ENCODE measurements at places on chromosomes 6 and 20. TPM values are rescaled to one million over a fixed set of nuclear protein-coding genes. Genes with fewer than 3 reads are reported as not detected.

DNA sequence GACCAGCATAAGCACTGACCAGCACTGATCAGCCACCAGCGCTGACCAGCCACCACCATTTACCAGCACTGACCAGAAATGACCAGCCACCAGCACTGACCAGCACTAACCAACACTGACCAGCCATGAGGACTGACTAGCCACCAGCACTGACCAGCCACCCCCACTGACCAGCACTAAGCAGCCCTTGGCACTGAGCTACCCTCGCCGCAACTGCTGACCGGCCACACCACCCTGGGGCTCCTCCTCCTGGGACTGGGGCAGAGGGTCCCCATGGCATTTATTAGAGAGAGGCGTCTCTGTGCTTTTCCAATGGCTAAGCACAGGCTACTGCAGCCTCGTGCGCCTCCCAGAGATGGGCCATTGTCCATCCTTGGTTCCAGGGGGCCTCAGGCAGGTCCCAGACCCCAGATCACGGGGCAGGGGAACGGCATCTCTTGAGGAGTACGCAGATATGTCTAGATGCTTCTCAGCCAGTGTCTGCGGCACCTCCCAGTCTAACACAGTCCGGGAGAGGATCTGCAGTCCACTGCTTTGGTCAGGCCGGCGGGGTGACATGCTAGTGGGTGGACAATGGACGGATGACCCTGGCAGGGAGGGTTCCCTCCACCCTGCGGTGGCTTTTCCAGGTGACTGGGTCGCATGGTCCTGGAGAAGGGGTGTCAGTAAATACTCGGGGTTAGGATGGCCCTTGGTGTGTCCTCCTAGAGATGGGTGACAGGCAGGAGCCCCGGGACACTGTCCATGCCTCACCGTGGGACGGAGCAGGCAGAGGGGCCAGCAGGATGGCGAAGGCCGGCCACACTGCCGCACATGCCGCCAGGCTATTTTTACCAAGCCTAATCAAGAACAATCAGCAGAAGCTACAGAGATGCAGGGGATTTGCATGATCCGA, 168.0 kb downstream of the TAF4 start:
- DNase-seq, result no peak

DNA sequence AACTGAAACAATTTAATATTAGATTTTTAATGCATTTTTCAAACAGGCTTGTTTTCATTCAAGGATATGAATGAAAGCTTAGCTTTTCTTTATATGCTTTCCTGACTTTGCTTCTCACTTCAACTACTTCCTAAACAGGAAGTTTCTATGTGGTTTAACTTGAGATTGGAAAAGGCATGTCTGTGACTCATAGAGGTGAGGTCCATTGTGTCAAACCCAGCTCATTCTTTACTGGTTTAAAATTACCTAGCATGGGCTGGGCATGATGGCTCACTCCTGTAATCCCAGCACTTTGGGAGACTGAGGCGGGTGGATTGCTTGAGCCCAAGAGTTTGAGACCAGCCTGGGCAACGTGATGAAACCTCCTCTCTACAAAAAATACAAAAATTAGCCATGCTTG, 34.4 kb downstream of the EFHC1 start:
- DNase-seq, result no peak

Gene PPP1R11
- total RNA-seq, result 32.2 TPM

DNA sequence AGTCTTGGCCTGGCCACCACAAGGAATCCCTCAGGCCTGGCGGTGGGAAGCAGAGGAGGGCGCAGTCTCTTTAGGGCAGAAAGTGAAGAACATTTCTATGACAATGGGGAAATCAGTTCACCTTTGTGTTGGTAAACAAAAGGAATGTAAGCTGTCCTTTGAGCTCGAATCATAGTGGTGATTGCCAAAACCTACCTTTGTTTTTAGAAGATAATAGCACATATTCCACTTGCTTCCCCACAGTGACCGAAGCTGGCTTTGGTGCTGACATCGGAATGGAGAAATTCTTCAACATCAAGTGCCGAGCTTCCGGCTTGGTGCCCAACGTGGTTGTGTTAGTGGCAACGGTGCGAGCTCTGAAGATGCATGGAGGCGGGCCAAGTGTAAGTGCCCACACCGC, 144.1 kb downstream of the MTHFD1L start:
- peak; percentile 70 for DNase-seq

- no peak for DNase-seq
Measured at GRCh38 chr20:60490217-60491050, 532.2 kb downstream of the CDH26 start.

DNA sequence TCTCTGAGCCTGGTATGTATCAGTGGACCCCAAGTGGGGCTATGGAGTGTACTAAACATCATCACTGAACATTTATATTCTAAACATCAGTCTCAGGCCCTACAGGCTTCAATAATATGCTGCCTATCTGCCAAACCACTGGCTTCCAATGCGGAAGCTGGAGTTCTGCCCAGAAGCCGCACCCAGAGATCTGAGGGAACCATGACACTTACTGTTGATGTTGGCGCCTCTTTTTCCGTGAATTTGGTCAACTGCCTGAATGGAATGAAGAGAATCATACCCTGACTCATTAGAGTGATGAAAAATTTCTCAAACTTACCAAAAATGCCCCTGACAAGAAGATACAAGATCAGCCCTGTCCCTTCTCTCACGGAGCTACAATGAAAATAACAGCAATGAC, 66.2 kb downstream of the SLC22A23 start:
- DNase-seq, result peak; percentile 92
